ENCODE measurements at places on chromosomes 3 and 15.

DNA sequence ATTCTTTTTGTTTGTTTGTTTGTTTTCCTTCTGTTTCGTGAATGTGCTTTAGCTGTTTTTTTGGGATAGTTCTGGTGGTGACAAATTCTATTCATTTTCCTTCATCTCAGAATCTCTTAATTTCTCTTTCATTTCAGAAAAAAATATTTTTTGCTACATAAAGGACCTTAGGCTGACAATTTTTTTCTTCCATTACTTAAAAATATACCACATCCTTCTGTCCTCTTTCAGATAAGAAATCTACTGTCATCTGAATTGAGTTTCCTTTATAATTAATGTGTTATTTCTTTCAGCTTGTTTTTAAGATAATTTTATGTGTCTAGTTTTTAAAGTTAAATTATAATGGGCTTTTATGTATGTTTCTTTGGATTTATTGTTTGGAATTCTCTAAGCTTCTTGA, 47.6 kb downstream of the IL16 start:
- DNase-seq = no peak

DNA sequence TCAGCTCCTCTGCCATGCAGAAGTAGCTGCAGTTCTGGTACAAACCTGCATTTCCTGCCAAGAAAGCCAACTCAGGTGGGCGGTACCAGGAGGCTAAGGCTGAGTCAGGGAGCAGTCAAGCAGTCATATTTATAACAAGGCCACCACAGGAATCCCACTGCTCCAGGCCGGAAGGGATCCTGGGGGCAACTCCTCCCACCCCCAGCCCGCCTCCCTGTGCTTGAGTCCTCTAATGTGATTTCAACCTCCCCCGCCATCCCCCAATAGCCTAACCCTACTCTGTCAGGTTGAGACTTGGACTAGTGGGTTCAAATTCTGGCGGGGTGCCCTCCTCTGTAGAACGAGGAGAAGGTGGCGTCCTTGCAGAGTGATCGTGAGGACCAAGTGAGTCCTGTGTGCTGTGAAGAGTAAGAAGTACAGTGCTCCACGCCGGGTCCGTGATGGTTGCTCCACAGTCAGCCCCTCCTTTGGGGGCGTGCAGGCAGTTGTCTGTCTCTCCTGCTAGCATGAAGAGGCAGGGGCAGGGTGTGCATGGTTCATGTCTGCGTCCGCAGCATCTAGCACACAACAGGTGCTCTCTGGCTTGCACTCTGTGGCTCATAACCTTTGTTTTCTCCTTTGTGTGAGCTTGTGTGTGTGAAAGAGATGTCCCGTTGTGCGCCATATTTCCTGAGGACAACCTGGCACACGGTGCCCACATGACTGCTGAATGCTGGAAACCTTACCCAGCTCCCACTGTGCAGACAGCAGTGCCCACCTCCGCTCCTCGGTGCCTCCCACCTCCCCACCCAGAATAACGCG, 78.3 kb downstream of the SMAD6 start:
- DNase-seq = no peak

DNA sequence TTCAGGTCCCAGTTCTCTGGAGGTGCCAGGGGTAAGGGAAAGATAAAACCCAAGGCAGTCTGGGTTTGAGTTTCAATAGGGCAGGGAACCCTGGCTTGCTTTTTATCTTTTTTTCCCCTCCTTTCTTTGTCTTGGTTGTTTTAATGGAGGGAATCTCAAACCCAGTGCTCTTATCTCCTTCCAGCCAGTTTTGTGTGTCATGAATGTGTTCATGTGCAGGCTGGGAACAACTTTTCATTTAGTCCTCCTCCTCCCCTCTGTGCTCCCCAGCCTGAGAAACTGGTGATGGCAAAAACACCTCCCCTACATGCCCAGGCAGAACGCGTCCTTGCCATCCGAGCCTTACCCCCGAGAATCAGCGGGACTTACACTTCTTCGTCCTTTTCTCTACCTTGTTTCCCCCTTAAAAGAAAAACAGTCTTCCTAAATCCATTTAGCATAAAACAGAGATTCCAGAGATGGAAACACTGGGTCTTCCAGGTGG, 10.9 kb downstream of the SEMA3G start:
- DNase-seq = no peak

DNA sequence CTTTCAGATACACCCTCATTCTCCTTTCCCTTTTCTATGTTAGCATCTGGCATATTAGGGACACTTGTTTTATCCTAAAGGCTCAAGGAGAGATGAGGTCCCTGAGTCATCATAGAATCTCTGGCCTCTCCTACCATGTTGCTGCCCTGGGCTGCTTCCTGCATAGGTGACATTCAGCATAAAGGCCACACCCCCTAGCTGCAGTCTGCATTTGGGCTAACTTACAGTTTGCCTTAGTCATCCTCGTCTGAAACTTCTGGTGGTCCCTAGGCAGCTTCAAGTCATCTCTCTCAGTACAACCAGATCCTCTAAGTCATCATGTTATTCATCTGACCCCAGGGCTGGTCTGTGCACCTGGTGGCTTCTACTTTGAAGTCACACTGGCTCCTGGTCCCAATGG, 982.7 kb upstream of the NR2F2 start:
- DNase-seq = no peak

DNA sequence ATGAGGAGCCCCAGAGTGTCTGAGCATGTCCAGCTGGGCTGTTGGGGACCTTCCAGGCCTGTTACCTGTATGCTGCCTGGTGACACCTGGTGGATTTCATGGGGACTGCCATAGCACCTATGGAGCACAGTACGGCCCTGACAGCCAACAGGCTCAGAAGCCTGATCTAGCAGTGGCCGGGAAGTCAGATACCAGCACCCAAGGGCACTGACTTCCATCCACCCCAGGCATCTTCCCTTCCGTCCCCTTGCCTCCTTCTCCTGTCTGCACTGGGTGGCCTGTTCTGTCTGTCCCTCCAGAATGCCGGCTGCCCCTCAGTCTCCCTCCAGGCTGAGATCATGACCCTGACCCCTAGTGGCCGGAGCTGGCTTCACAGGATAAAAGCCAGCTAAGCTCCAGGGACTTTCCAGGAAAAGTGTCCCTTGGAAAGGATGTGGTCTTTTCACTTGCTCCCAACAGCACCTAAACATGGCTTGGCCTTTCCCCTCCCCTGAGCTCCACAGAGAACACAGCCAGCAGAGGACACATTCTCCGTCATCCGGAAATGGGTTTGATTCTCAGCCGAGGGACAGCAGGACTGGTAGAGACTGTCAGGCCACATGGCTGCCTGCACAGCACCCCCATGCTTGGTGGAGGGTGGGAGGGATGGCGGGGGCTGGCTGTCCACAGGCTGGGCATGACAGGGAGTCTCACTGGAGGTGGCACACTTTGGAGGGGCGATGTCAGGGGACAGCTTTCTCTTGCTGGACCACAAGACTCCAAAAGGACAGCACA, 9.5 kb downstream of the RPS17 start:
- peak; percentile 69 for DNase-seq

GRCh38 chr3:188752850-188753249, 418.9 kb upstream of the TPRG1 start:
- DNase-seq = no peak

DNA sequence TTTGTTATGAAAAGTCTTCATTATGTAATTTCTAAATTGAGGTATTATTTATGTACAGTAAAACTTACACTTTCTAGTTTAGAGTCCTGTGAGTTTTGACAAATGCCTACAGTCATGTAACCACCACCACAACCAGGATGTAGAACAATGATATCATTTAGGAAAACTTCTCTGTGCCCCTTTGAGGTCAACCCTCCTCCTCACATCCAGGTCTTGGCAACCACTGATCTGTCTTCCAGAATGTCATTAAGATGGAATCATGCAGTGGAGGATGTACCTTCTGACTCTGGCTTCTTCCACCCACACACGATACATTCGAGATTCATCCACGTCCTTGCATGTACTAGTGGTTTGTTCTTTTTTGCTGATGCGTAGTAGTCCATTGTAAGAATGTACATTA, 23.2 kb downstream of the MINAR1 start:
- no peak for DNase-seq

- no peak for DNase-seq
Observed at GRCh38 chr3:118436697-118437262, 597.9 kb downstream of the IGSF11 start.

- no peak for DNase-seq
Observed at GRCh38 chr3:133926736-133927539, 31.3 kb upstream of the RAB6B start.

DNA sequence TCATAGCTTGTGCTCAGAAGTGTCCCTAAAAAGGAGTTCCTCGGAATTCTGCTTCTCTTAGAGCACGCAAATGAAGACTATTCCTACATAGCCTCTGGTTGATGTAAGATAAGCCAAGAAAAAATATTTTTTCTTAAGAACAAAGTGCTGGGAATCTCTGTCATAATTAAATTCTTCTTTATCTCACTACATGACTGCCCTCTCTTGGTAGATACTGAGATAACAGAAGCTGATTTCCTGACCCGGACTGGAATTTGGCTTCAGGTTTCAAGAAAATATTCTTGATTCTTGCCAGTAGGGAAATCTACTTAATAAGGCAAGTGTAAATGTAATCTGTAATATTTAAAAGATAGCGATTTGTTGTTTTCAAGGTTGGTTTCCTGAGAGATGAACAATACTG, 31.3 kb upstream of the SETMAR start:
- DNase-seq = no peak

DNA sequence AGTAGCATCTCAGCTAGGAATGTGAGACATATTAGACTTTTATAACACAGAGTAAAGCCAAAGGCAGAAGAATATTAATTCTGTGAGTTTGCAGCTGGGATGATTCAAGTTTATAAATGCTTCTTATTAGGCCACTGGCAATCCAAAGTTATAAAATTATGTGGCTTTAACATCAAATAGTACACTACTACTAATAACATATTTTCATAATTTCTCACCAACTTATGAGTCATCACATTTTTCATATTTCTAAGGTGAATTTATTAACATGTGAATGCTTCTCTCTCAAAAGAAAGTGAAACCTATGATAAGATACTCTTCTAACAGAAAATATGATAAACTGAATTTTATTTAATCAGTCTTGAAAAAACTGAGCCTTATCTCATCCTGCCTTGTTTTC, 1348.2 kb upstream of the ALCAM start:
- no peak for DNase-seq

DNA sequence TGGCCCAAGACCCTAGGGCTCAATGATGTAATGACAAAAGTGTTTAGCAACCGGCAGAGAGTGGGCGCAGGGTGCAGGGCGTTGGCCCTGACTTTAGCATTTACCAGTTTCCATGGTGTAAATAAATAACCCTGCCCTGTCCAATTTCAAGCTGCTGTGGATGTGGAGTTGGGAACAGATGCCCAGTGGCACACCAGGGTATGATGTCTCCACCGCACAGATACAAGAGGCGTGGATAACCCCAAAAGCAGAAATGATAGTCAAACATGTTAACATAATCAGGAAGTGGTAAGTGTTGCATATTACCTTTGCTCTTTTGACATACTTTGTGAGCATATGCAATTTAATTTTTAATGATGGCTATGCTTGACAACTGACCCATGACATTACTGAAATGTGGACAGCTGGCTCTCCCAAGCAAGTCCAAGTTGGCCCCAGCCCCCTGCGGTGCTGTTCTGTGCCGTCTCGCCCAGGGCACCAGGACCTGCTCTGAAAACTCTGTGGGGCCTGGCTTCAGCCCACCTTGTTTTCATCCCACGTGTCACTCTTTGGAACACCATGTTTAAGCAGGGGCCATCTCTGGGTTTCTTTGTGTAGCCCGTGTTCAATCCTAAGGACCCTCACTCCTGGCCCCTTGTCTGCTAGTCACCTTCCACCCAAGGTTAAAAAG, 10.8 kb upstream of the ANPEP start:
- DNase-seq = no peak

DNA sequence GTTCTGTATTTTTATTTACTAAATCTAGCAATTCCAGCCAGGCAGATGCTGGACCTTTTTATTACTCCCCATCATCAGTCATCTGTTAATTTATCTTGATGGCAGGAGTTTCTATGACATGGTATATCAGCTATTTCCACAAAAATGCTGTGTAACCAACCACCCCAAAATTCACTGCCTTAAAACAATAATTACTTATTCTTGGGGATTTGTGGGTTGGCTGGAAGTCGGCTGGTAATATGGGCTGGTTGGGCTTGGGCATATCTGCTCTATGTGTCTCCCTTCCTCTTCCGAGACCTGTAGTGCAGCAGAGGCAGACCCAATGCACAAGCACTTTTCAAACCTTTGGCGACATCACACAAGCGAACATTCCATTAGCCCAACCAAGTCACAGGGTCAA, 92.1 kb upstream of the UBE2E1 start:
- DNase-seq = no peak

- DNase-seq = no peak
Observed at GRCh38 chr15:94840794-94841783, 609.7 kb downstream of the MCTP2 start.

GRCh38 chr3:179375091-179375999, 27.8 kb downstream of the MFN1 start:
- no peak for DNase-seq

- DNase-seq = no peak
Observed at GRCh38 chr3:40886660-40887425, 312.5 kb upstream of the CTNNB1 start.

DNA sequence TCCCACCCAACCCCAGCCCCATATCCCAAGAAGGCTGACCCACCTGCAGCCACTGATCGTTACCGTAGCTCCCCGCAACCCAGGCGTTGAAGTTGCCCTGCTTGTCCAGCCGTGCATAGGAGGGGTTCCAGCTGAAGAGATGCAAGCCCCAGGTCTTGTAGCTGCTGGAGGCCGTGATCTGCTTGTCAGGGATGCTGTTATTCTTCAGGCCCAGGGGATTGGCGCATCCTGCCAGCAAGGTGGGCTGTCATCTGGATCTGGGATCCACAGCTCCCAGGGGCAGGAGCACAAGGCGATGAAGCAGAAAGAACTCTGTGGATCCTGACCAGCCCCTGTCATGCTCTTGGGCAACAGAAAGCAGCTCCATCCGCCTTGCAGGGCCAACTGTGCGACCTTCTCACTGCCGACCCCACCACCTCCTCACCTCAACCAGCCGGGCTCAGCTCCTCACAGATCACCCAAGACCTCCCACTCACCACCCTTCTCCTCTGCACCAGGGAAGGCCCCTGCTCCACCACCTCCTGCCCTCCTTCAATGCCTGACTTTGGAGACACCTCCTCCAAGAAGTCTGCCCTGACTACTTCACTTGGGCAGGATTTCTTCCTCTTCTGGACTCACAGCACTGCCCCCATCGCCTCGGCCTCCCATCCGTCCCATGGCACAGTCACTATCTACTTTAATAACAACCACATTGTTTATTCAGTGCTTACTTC, 6.3 kb upstream of the HAPLN3 start:
- no peak for DNase-seq

DNA sequence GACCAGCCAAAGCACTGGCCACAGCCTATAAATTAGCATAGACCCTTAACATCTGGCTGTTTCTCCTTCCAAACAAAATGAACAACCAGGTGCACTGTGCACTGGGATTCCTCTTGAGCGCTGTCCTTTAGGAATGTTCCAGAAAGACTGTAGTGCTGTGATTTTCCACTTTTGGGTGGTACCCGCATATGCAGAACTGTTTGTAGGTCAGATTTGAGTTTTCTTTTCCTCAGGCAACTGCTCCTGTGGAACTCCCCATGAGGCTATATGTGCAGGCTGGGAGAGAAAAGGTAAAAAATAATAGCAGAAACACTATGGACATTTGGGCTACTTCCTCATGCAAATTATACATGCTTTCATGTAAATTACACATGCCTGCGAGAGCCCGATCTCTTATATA, 139.1 kb downstream of the CHST2 start:
- DNase-seq = no peak

All from CD4-positive, alpha-beta T cell treated with Interleukin-17A for 4 hours (primary cell).